GM12878 (cell line): ENCODE measurements at places on chromosomes 4 and X. TPM values are rescaled to one million over a fixed set of nuclear protein-coding genes. Genes with fewer than 3 reads are reported as not detected.

TENM3 gene
- 0.26 and 0.35 TPM in 2 replicates for total RNA-seq

DNA sequence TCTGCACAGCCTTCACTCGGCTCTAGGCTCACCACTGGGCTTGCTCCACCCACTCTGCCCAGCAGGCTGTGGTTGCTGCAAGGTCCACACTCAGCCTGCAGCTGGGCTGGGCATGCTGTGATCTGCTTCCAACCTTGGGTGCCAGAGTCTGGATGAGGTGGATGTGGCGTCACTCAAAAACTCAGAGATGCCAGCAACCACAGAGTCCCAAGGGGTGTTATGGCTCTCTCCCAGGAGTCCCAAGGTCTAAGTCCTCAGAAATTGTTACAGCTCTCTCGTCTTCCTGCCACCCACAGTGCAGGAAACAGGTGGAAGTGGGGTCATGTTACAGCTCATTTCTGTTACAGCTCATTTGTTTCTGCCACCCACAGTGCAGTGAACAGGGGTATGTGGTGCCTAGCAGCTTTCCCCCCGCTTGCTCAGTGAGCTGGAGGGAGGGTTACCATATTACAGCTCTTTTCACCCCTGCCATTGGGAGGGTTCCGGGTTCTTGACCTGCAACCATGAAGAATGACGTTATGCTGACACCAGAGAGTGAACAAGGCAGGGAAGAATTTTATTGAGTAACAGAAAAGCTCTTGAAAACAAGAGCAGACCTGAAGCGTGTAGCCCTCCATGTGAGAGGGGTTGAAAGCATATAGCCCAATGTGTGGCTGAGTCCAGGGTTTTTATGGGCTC lies 893.9 kb downstream of the PCDH7 start:
- H3K27ac ChIP-seq = no peak overlapping the region
- H3K36me3 ChIP-seq = no peaks in the 10 kb centered on the region
- no peaks in the 10 kb centered on the region for H3K27me3 ChIP-seq
- H3K4me3 ChIP-seq = no peak overlapping the region
- DNase-seq = no peak
- no peaks in the 10 kb centered on the region for H3K4me1 ChIP-seq

GRCh38 chrX:110053453-110053852 lies 50.5 kb downstream of the TMEM164 start:
- H3K27ac ChIP-seq = no peak overlapping the region
- H3K27me3 ChIP-seq = no peaks in the 10 kb centered on the region
- H3K4me3 ChIP-seq = no peak overlapping the region
- no peaks in the 10 kb centered on the region; the same call in 1 of the 2 replicates for H3K4me1 ChIP-seq

IL2 gene
- 0.66 and 1.2 TPM in 2 replicates for total RNA-seq

GRCh38 chr4:90824266-90825150 lies 697.3 kb downstream of the CCSER1 start:
- DNase-seq = no peak
- no peaks in the 10 kb centered on the region for H3K27me3 ChIP-seq
- H3K36me3 ChIP-seq = no peaks in the 10 kb centered on the region
- no peak overlapping the region for H3K27ac ChIP-seq
- no peaks in the 10 kb centered on the region for H3K4me1 ChIP-seq
